ENCODE measurements at places on chromosomes 7 and 10.
A peak's percentile ranks its signal among the peaks of the same experiment; 100 is the strongest.

DNA sequence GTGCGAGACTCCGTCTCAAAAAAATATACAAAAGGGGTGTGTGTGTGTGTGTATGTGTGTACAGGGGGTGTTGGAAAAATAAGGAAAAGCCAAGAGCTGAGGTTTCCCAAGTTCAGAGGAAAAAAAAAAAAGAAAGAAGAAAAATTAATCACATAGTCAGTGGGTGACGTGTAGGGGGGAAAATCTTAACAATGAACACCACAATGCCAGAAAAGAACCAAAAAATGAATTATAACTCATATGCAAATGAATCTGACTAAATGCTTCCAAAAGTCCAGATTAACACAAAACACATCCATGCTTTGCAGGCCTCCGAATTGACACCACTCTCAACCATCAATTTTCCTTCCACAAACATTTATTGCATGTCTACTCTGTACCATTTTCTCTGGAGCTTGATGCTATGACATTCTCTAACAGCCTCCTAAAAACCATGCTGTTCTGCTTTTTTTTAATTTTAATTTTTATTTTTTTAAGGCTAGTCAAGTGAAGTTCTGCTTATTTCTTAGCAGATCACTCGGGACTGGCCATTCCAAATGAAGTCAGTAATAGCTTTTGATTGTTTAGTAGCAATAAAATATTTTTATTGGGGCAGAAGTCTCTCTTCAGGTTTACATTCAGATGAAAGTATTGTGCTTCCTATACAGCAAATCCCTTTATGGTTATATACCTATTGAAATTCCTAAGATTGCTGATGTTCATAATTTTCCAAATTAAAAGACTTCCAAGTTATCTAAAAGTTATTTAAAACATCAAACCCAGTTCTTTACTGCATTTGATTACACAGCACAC lies 133.8 kb downstream of the CNOT4 start:
- DNase-seq = no peak

- DNase-seq = no peak
Observed at GRCh38 chr7:133770863-133771492, 356.2 kb upstream of the LRGUK start.

DNA sequence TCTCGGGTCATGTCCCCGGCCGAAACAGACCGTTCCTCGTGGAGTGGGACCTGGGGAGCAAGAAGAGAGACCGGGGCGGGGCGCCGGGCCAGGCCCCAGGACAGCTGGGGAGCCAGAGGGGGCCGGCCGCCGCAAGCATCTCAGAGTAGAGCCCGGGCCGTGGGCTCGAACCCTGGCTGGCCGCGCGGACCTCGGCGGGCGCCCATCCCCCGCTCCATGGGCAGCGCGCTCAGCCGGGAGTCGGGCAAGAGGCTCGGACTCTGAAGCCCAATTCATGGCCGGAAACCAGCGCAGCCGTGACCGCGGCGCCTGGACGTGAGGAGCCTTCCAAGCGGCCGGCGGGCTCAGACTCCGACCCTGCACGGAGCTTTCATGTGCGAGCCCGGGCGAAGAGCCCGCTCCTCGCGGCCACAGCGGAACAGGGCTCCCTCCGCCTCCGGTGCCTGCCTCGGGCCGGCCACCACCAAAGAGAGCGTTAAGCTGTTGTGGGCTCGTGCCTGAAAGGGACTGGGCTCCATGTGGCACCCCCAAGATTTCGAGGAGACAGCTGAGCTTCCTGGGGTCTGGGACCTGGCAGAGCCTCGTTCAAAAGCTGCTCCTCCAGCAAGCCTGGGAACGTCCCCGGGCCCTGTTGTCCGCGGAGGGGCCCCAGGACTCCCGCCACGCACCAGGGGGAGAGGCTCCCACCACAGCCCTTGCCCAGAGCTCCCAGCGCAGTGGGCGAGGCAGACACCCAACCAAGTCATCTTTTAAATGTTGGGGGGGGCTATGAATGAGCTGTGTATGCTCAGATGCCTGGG lies 757 bp upstream of the GRID1 start:
- peak; percentile 53 for DNase-seq

DNA sequence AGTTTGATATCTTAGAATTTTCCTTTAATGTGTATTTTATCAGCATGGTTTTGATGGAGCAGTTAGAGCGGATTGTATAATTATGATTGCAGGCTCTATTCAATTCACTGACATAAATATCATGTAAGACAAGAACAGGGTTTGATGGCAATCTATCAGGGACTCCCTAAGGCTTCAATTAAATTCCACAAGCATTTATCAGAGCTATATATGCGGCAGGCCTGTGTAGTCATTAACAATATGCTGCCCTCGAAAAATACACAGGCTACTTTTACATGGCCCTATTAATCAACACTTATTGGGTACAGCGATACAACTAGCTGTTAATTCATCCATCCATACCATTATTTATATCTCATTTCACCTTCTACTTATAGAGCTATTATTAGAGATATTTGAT lies 358.1 kb upstream of the TPK1 start:
- DNase-seq = no peak

DNA sequence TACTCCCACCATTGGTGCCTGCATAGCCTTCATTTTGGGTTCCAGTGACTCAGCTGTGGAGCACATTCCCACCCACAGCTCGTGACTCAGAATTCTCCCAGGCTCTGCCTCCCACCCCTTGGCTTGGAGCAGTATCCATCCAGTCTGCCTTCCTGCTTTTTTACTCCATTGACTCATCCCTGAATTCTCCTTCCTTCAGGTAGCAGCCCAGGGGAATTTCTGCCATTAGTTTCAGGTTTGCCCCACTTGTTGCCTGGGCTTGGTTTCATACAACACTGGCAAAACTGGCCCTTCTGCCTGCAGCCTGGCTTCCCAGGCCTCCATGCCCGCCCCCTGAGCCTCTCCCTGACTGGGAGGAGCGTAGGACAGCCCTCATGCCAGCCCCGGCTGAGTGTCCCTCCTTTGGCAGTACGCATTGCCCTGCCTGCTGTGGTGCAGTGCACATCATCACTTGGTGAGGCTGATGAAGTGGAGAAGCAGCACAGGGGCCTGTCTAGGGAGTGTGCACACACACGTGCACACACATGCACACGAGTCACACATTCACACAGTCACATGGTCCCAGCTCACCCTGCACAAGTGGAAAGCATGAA lies 55.0 kb downstream of the SNX10 start:
- no peak for DNase-seq

DNA sequence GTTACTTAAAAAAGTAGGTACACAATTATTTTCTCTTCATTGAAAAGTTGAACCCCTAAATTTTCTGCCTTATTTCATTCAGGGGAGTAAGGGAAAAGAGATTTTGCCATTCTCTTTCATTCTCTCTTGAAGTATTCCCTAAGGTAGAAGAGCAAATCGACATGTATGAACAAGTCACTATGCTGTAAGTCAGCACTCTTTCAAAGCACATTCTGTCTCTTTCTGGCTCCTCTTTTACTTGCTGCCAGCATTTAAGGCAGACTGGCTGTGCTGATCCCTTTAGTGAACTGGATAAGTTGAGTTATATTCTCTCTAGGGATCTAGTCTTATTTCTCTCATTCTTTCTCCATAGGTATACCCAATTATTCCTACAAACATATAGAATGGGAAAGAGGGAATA lies 222.3 kb upstream of the ZWINT start:
- DNase-seq = no peak

DNA sequence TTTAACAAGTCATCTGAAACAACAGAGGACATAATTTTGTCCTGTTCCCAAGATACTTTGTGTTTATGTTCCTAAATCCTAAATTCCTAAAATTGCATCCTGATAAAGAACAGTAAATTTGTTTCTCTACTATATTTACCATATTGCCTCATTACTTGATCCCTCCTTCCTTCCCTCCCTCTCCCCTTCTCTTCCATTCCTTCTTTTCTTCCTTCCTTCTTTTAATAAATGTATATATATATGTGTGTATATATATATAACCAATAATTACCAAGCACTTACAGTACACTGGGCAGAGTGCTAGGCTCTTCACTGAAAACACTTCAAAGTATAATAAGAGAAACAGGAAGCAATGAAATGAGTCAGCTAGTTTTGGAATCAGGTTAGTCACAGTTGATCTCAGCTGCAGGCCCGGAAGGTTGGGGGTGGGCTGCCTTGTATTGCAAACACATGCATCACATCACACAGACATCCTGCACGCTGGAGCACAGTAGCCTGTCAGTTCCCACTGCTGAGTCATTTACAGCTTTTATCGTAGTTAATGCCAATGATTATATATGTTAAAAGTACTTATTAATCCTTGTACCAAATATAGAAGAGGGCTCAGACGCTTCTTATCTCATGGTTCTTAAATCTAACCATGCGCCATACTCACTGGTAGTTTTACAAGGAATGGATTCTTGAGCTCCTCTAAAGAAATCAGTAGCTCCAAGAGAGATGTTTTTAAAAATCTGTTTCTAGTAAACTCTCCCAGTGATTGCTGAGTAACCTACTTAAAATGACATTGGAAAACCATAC lies 551.7 kb downstream of the GRM8 start:
- DNase-seq = peak; percentile 56

GRCh38 chr7:84226759-84227158 lies 32.2 kb upstream of the SEMA3A start:
- no peak for DNase-seq

- DNase-seq = peak; percentile 60
Observed at GRCh38 chr7:28296571-28297483, 115.5 kb upstream of the CREB5 start.

DNA sequence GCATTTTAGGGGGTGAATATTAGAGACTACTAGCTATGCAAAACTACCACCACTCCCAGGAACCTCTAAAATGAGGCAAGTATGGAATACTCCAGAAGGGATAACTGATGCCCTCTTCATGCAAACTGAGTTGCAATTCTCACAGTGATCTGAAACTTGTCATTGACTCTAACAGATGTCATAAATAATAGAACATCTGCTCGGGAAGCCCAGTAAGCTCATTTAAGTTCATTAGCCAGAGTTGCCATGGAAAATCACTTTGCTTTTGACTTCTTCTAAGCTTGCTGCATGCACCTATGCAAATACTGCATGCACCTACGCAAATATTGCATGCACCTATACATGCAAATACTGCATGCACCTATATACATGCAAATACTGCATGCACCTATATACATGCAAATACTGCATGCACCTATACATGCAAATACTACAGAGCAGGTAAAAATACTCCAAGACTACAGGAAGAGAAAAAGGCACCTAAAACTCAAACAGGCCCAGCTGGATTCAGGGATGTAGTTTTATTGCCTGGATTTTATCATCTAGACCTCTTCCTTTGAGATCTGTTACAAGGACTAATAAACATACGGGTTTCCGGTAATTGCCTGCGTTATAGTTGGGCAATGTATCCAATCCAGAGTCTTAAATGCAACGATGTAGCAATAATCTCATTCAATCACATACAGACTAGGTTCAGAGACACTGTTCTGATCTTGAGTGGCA lies 1061.1 kb upstream of the AUTS2 start:
- DNase-seq = no peak

DNA sequence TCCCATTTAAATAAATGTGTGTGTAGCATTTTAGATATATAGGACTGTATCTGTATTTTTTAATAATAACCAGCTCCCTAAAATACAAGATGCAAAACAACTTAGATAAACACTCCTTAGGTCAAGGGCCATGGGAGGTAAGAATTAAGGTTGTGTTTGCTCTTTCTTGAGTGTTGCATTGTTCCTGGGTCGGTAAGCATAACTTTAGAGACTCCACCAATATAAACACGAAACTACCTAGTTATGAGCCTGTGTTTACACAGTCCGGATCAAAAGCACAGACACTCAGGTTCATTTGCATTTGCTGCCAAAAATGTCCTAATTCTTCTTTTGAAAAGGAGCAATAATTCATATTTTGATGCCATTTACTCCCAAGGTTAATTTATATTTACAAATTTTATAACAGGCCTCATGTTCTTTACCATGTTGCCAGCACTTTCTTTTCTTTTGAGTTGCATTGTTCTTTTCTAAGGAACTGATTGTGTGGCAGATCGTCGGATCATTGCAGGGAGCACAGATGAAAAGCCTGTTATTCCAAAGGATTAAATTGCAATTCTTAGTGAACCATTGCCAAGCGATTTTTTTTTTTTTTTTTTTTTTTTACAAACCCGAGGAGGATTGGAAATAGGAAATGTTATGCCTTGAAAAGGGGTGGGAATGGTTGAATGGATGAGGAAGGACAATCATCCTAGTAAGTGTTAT lies 45.8 kb upstream of the GLCCI1 start:
- no peak for DNase-seq

GRCh38 chr7:98464558-98464940 lies 63.7 kb upstream of the BAIAP2L1 start:
- no peak for DNase-seq

DNA sequence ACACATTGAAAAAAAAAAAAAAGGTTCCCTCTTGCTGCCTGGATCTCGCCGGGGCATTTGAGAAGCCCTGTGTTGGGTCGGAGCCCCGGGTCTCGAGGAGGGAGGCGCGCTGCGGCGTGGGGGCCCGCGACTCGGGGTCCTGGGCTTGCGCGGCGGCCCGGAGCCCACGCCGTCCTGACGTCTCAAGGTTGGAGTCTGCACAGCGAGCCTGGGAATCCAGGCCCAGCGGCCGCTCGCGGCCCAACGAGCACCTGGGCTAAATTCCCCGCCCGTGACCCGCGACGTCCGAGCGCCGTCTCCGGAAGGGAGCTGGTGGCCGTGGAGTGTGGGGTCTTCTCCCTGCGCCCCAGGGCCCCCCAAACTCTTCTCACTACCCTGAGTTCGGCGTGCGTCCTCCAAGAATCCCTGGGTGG lies 1.4 kb upstream of the CTBP2 start:
- peak; percentile 46 for DNase-seq

DNA sequence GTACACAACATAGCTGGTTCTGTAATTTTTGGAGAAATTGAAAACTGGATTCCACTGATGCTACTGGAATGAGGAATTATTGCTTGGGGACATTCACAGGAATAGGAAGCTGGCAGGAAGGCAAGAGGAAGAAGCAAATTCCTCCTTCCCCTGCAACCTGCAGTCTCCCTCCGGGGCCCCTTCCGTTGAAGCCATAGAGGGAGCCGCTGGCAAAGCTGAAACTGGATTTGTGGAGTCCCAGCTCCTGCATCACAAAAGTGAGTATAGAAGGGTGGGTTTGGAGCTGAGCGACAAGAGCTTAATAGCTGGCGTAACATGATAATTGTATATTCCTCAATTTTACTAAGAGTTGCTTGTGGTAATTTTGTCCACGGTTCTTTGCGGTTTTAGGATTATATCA lies 190.8 kb downstream of the ADRA2A start:
- no peak for DNase-seq

DNA sequence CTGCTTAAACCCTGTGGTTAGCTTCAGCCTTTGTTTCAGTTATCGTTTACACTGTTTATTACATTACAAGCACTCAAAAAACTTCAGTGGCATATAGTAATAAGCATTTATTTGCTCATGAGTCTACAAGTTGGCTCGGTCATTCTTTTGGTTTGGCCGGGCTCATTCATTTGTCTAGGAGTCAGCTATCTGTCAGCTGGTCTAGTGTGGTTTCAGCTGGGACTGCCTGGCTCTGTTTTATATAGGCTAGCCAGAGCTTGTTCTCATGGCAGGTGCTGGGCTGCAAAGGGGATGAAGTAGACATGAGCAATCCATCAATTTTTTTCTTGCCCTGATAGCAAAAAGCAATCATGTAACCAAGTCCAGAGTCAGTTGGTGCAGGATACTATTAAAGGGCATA lies 103.6 kb downstream of the MKLN1 start:
- DNase-seq = no peak

Data from Peyer's patch (tissue), 4 donors.